ENCODE measurements at places on chromosomes 2 and 18.

DNA sequence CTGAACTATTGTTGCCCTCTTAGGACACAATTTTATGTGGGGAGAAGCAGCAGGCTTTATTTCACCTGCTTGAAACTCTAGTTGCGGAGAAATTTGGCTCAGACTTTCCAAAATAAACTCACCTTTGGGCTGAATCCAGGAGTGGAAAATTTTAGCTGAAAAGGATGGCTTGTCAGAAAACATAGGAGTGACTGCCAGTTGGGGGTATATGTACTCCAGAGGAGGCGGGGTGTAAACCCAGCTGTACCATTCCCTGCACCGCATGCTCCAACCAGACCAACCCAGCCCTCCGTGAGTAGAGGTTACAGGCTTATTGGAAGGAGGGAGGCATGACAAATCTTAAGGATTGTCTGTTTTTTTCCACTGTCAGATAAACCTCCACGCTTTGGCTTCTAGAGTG, 53.8 kb downstream of the PRKCE start:
- no peak for DNase-seq

DNA sequence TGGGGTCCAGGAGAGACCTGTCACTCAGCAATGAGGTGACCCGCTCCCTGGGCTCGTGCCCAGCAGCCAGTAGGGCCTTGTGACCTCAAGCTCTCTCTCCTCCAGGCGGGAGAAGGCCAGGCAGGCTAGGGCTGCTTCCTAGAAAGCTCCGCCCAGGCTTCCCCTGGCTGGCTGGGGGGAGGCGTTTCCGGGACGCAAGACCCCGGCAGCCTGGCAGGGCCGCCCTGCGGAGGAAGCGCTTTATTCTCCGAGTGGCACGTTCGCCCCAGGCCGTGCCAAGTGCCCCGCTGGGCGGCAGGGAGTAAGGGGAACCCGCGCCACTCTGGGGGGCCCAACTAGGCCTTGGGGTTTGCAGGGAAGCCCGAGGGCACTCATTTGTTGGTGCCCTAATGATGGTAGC, 21.2 kb upstream of the EPAS1 start:
- peak; percentile 69 for DNase-seq

DNA sequence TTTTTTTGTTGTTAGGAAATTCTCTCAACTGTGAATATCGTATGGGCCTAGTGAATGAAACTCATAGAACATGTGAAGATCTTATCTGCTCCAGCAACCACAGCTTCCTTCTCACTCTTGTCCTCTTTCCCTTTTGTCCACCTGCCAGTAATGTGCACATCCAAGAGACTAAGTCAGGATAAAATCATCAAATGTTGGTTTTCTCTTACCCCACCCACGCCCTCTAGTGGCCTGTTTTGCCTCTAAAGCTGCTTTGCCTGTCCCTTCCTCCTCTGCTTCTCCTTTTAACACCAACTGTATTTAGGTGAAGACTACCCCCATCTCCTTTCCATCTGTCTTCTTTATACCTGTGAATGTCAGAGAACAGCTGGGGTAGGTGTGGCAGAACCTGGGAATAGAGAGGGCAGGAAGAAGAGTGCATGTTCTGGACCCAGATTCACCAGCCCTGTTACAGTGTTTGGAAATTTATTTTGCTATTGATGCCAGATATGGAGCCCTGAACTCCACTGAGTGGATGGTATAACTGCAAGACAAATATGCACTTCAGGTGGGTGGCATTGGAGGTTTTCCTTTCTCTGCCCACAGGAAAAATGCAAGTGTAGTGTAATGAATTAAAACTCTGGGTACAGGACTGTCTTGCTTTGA, 8.4 kb upstream of the MGAT5 start:
- DNase-seq = peak; percentile 92

DNA sequence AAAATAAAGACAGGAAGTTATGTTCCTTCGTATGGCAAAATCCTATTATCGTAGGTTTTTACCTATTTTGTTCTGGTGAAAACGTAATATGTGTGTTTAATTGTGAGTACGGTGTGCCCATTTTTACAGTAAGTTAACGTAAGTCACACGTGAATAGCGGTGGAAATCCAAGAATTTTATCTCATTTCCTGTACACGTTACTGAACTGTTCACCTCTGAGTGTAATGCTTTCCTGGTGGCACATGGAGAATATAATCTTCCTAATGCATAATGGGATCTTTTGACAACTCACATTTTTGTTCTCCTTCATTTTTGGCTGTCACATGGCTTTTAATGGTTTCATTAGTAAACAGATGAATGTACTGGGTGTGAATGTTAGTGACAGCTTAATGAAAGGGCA, 28.2 kb downstream of the BCL2L11 start:
- no peak for DNase-seq

- DNase-seq = no peak
These were observed 192.8 kb downstream of the ANKRD30B start for GRCh38 chr18:14940735-14941134.

DNA sequence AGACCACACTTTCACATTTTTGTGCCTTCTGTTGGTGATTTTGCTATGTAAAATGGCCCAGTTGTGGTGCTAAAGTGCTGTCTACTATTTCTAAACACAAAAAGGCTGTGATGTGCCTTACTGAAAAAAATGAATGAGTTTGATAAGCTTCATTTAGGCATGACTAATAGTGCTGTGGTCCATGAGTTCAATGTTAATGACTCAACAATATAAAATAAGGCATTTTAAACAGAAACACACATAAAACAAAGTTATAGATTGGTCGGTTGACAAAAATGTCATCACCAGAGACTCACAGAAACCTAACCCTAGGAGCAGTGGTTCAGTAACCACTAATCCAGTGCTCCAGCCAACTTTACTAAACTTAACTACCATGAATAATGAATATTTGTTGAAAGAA, 160.0 kb downstream of the DNAH6 start:
- no peak for DNase-seq

- peak; percentile 48 for DNase-seq
These were observed 96.0 kb downstream of the TFCP2L1 start for GRCh38 chr2:121189011-121189410.

DNA sequence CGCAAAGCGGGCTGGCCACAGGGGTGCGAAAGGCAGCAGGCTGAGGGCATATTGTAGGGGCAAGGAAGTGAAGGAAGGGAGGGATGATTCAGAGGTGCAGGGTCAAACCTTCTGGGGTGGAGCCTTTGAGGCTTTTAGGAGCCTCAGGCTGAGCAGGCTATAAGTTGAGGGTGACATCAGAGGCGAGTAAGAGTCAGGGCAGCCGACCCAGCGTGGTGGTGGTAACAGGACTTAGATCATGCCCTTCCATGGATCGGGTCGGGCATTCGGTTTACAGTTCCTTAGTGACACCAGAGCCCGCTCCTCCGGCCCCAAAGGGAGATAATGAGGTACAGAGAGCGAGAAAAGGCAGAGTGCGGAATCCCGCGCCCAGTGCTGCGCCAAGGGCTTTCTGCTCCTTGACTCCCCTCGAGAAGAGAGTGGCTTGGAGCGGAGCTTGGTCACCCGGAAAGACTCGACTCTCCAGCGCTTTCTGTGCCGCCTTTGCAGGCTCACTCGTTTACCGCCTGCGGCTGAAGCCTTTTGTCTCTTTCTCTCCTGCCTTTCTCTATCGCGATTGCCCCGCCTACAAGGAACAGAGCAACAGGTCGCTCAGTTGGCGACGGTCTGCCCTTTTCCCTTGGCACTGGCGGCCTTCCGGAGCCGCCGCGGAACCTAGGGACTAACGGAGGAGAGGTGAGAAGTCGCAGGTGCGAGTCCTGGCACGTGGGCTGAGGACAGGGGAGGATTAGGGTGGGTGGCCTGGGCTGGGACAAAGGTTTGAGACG, 720 bp downstream of the LBX2 start:
- peak; percentile 65 for DNase-seq

- DNase-seq = peak; percentile 55
These were observed 43.8 kb downstream of the CDH19 start for GRCh38 chr18:66560094-66560493.

GRCh38 chr2:241399941-241400922, 44.1 kb downstream of the FARP2 start:
- no peak for DNase-seq

DNA sequence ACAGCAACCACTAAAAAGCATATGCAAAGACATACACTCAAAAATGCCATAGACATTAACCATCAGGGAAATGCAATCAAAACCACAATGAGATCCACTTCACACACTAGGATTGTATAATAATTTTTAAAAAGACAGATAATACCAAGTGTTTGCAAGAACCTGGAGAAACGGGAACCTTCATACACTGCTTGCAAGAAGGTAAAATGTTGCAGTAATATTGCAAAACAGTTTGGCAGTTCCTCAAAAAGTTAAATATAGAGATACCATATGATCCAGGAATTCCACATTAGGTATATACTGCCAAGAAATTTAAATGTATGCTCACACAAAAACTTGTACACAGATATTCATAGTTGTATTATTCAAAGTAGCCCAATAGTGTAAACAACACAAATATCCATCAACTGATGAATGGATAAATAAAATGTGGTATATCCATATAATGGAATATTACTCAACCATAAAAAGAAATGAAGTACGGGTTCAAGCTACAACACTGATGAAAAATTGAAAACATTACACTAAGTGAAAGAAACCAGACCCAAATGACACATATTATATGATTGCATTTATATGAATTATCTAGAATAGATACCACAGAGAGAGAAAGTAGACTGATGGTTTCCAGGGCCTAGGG, 14.7 kb upstream of the CHMP3 start:
- no peak for DNase-seq

DNA sequence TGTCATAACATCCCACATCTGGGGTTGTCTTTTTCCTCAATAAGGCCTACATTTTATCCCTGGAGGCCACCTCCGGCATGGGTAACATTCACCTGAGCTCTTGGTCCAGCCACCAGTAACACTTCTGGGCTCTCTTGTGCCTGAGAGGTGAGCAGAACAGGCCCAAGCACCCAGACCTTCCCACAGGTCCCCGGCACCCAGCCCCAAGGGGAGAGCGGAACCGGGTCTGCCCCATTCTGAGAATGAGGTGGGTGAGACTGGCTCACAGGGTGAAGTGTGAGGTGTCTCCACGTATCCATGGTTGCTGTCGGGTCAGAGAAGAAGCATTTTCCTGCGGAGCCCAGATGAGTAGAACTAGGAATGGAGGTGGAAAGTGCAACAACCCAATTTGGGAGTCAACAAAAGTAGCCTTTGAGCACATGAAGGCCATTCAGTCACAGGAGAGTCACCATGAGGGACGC, 496.7 kb upstream of the MYT1L start:
- DNase-seq = no peak

DNA sequence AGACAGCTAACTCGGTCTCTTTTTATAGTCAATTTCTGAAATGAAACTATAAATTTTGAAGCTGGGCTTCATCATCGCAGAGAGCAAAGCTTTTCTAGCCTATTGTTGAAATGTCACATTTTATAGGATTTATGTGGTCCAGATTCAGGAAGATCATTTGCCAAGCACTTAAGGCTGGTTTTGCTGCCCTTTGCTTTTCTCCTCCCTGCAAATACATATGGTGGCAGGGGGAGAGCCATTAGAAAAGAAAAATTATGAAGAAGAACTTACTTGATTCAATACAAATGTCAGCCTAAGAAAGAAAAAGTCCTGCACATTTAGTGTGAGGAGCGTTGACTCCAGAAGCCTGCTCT, 206.9 kb upstream of the NRP2 start:
- no peak for DNase-seq

Measured in hematopoietic multipotent progenitor cell treated with erythropoietin and hydrocortisone succinate and interleukin-3 and kit ligand, for 6 days (in vitro differentiated cells).